ENCODE measurements at places on chromosomes 3 and 15.

- no peak for DNase-seq
Measured at GRCh38 chr3:22988566-22988965, 214.6 kb upstream of the UBE2E2 start.

- DNase-seq, result no peak
Measured at GRCh38 chr3:59772416-59773408, 722.9 kb upstream of the CFAP20DC start.

GRCh38 chr3:154584041-154584440, 154.1 kb upstream of the GPR149 start:
- no peak for DNase-seq

DNA sequence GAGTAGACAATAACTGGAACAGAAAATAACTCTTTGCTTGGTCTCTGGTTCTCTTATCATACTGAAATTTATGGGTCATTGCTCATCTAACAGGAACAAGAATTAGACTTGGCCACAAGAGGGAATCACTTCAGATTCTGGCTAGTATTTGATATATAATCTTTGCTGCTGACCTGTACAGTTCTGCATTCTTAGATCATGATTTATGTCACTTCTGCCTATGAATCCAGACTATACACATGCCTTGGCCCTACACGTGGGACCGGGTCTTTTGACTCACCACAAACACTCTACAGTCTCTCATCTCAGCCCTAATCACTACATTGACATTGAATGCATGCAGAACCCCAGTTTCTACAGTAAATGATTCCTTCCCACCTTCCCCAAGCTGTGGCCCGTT, 162.5 kb upstream of the SOX2 start:
- no peak for DNase-seq

DNA sequence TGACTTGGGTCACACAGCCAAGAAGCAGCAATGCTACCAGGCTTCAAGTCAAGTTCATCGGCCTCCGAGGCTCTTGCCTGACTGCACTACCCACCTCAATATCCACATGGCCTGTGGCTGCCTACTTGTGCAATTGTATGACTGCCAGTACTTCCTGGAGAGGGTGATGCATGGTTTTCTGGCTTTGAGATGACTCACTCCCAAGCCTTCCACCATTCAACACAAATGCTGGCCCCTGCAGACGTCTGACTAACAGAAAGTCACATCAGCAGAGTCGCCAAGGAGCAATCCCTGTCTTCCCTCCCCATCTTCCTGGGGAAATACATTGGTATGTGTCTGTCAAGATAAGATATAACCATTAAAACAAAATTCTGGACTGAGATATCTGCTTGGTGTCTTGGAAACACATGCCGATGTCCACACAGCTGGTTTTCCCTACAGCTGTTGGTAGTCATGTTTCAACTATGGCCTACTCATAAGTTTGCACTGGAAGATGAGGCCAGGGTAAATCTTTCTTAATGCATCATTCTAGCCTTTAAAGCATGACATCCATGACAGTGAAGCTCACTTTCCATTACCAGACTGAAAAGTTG, 79.6 kb upstream of the SPATA12 start:
- no peak for DNase-seq

DNA sequence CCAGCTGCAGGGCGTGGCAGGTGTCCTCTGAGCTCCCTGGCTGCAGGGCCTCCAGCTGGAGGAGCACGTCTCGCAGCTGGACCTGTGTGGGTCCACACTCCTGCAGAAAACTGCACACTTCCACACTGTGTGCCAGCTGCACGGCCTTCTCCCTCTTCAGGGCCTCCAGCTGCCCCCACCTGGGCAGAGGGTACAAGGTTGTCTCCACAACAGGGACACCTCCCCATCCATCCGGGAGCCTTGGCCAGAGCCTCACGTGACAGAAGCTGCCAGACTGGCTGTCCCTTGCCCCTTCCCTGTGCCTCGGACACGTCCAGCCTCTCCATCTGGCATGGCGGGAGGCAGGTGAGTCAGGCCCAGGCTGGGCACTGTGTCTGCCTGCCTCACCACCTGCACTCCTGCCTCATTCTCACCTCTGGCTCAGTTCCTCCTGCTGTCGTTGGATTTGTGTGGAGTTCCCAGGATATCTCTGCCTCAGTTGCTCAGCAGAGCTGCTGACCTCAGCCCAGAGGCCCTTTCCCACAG, 14.5 kb downstream of the SPTBN5 start:
- no peak for DNase-seq
